ENCODE measurements at places on chromosomes 1 and 21. TPM values are rescaled to one million over a fixed set of nuclear protein-coding genes. Genes with fewer than 3 reads are reported as not detected.

The C1orf74 gene
- 2.5 TPM for total RNA-seq

DNA sequence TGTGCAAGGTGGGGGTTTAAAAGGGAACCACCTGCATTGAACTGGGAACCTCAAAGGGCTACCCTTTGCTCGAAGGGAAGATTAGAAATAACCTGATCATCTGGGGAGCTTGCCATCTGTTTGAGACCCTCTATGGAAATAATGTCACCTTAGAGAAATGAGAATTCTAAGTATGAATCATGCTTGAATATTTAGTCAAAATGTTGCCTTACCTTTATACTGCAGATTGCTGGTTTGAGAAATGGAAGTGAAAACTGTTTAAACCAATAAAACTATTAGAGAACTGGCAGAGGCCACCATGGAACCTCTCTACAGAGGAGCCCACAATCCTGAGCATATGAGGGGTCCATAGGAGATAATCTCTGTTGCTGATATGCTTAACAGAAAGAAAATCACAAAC is 131.2 kb upstream of the FAM78B start:
- DNase-seq, result no peak

DNA sequence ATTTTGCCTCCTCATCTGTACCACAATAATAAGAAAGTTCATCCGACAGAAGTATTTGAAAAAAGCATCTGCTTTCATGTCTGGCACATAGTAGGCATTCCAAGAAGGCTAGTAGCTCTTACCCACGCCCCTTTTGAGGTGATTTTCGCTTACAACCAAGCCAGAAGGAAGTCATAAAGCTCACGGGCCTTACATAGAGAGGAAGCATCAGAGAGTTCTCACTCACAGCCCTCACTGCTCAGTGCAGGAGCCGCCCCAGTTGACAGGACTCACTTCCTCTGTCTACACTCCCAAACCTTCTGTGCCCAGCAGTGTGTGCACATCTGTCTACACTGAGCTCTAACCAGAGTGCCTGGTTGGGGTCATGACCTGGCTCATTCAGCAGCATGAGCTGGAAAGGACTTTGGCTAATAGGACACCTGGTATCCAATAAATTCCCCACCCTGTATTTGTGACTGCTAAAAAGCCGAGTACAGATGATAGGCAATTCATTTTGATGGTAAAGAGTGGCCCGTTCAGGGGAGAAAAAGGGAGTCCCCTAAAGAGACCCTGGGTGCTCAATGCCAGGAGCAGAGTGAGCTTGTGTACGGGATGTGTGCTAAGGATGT is 36.8 kb upstream of the DUSP10 start:
- no peak for DNase-seq

DNA sequence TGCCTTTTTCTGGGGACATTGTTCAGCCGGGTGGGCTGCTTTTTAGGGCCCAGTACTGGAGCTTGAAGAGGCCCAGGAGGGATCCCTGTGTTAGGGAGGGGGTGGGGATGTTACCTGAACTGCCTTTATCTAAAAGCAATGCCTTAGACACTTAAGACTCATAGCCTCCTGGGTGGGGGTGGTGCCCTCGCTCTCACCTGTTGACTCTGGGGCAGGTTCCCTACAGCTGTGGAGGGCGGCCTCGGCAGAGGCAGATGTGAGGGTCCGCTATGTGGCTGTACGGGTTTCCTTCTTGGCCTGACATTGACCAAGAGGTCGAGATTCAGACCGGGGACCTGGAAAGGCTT is 716 bp downstream of the INAVA start:
- DNase-seq, result no peak

GRCh38 chr1:186304982-186305949 is 69.8 kb downstream of the TPR start:
- DNase-seq, result peak; percentile 85

The NR1I3 gene
- total RNA-seq, result not detected

- DNase-seq, result peak; percentile 25
Measured at GRCh38 chr1:184770181-184770979, 15.7 kb upstream of the EDEM3 start.

GRCh38 chr21:38389896-38390295 is 108.4 kb downstream of the ERG start:
- no peak for DNase-seq

GRCh38 chr1:167663002-167663772 is 33.2 kb downstream of the RCSD1 start:
- peak; percentile 85 for DNase-seq

DNA sequence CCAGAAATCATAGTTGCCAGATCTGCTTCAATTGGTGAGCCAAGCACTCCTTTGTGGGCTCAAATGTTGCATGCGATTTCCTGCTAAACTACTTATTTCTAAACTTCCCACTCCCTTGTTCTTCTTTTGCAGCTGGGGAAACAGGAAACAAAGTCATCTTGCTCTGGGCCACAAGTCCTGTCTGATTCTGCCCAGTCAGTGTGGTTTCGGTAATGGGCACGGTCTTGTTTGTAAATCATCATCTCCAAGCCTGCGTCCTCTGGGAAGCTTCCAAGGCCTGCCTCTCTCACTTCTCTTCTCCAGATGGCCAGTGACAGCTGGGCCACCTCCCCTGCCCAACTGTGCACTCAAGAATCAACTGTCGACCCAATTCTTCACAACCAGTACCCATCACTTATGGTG is 4.4 kb downstream of the S100A8 start:
- DNase-seq, result no peak

DNA sequence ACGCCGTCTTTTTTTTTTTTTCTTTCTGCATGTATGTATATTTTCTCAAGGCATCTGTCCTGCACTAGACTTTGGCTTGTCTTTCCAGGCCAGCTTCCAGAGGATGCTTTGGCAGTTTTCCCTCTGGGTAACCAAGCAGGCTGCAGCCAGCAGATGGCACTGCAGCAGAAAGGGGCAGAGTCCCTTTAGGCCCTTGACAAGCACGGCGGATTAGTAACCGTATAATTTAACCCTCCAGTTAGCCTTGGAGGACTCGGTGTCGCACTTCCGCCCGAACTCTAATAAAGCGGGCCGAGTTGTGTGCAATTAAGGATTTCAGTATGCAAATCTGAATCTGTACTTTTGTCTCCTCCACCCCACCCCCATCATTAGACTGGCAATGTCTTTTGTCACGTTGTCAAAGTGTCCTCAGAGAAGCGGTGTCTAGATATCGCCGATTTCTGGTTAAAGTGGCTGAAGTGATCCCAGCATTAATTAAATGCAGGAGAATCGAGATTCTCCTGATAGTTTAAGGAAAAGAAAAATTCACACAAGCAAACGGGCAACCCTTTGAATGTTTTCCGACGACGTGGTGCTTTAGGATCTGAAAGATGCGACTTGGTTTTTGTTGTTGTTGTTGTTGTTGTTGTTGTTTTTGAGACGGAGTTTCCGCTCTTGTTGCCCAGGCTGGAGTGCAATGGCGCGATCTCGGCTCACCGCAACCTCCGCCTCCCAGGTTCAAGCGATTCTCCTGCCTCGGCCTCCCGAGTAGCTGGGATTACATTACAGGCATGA is 1.1 kb upstream of the TMEM167B start:
- peak; percentile 90 for DNase-seq

GRCh38 chr1:27176954-27177353 is 22.0 kb upstream of the SLC9A1 start:
- no peak for DNase-seq

GRCh38 chr1:22096036-22096435 is 43.5 kb downstream of the CDC42 start:
- no peak for DNase-seq

DNA sequence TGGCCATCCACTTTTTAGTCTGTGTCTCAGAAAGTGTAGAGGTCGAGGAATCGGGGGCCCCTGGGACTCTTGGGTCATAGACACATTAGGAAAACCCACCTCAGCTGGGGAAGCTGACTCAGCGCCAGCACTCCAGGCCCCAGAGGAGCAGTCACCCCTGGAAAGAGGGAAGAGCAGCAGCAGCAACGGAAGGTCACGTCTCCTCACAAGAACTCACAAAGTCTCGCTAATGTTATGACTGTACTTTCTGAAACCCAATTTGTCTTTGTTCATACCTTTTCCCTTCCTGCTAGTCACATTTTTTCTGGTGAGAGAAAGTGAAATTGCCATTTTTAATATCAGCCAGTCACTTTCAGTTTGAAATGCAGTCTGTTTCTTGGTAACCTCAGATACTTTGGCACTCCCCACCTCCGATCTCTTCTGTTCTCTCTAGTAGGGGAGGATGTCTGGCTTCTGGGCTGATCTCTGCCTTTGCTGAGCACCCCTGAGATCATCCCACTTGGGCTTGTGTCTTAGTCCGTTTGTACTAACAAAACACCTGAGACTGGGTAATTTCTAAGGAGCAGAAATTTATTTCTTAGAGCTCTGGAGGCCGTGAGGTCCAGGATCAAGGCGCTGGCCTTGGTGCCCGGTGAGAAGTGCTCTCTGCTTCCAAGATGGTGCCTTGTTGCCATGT is 6.0 kb upstream of the NLRP3 start:
- no peak for DNase-seq

The SLAMF7 gene
- under 0.01 TPM for total RNA-seq

- DNase-seq, result no peak
Measured at GRCh38 chr1:54940042-54940441, 40.4 kb upstream of the TMEM61 start.

- no peak for DNase-seq
Measured at GRCh38 chr1:165454091-165454610, 9.2 kb upstream of the RXRG start.

The S100A7 gene
- not detected for total RNA-seq

DNA sequence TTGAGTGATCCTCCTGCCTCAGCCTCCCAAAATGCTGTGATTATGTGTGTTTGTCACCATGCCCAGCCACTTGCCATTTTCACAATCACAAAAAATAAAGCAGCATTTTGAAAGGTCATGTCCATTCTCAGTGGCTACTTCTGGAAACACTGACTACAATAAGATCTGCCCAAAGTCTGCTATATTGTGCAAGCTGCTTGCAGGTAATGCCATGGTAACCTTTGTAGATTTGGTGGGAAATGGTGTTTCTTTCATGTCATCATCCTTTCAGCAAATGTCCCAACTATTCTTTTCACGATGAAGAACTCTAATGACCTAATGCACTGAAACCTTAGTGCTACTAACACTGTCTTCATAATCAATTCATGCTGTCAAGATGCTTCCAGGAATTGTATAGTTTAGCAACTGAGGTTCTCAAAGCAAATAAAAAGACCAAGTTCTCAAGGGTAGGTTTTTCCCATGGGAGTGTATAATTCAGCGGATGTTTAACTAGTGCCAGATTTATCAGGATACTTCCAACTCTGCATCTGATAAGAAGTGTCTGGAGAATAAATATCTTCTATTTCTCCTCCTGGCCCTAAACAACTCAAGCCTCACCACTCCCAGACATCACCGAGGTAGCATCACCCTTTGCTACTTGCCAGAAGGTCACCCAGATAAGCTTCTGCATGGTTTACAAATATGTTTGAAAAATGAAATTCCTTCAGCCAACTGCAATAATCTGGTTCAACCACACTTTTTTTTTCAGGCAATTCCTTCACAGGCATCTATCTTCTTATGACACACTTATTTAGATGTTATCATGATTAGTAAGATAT is 132.0 kb upstream of the ZC3H11B start:
- no peak for DNase-seq

DNA sequence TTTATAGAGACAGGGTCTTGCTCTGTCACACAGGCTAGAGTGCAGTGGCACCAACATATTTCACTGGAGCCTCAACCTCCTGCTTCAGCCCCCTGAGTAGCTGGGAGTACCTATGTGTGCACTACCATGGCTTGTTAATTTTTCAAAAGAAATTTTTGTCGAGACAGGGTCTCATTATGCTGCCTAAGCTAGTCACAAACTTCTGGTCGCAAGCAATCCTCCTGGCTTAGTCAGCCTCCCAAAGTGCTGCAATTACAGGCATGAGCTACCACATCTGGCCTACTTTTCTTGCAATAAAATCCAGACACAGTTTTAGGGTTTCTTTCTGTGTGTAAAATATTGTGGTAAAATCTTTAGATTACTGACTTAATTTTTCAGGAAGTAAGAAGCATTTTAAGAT is 27.9 kb upstream of the NTPCR start:
- peak; percentile 53 for DNase-seq

DNA sequence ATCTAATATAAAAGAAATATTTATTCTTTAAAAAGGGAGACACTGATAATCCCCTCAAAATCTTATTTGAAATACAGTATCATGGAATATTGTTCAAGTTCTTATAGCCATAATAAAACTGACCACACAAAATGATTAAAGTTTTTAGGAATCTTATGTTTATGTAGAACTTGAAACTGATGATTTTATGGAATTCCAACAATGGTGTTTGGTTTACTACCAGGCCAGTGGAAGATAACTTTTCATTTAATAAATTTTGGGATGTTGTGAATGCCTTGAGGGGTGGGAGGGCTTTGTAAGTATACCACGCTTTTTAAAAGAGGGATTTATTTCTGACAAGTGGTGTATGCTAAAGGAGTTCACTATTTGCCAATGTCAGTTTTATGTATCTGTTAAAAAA is 87.7 kb downstream of the RAB3GAP2 start:
- no peak for DNase-seq

- DNase-seq, result no peak
Measured at GRCh38 chr1:15106608-15107007, 46.9 kb upstream of the TMEM51 start.

The ASPM gene
- 5.1 TPM for total RNA-seq

DNA sequence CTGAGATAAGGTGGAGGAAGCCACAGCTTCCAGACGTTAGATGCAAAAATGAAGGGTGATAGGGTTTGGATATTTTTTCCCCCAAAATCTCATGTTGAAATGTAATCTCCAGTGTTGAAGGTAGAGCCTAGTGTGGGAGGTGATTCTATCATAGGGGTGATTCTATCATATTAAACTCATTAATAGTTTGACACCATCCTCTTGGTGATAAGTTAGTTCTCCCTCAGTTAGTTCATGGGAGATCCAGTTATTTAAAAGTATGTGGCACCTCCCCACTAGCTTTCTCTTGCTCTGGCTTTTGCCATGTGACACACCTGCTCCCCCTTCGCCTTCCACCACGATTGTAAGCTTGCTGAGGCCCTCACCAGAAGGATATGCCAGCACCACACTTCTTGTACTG is 8.3 kb upstream of the TBCE start:
- DNase-seq, result no peak

The TFB2M gene
- 18.3 TPM for total RNA-seq

Measured in osteoblast (primary cell).